T-helper 2 cell treated with Interferon-gamma antibody and Interleukin-4, amounts not matched to agents 5 μg/mL and 100 μg/mL, for 36 hours (primary cell): ENCODE measurements at places on chromosomes 16 and 17.

- no peak for DNase-seq
These were observed 6.3 kb upstream of the ZCCHC14 start for GRCh38 chr16:87499189-87499486.

GRCh38 chr17:76735006-76735405 is 2.1 kb downstream of the SRSF2 start:
- no peak for DNase-seq

DNA sequence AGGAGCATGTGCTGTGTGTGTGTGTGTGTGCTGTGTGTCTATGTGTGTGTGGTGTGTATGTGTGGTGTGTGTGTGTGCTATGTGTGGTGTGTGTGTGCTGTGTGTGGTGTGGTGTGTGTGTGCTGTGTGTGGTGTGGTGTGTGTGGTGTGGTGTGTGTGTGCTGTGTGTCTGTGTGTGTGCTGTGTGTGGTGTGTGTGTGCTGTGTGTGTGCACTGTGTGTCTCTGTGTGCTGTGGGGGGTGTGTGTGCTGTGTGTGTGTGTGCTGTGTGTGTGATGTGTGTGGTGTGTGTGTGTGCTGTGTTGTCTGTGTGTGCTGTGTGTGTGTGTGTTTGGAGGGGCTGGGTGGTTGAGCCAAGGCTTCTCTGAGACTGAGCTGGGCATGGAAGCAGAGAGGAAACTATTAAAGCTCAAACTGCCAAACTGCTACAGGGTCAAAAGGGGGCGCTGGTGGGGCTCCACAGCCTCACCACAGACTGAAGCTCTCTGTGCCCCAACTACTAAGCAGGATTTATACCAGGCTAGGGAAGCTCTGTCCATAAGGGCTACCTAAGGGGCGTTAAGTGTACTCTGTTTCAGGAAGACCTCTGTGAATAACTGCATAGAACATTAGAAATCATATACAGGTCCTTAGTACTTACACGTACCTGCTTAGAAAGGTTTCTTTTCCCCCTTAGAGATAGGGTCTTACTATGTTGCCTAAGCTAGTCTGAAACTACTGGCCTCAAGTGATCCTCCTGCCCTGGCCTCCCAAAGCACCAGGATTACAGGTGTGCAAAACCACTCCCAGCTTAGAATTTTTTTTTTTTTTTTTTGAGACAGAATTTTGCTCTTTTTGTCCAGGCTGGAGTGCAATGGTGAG is 27.8 kb upstream of the GHDC start:
- DNase-seq: peak; percentile 40

GRCh38 chr17:78999056-78999768 is 10.4 kb downstream of the CANT1 start:
- no peak for DNase-seq

GRCh38 chr16:46621934-46622676 is 926 bp upstream of the SHCBP1 start:
- no peak for DNase-seq

- peak; percentile 50 for DNase-seq
These were observed 14.2 kb downstream of the KIF1C start for GRCh38 chr17:5011928-5012327.

DNA sequence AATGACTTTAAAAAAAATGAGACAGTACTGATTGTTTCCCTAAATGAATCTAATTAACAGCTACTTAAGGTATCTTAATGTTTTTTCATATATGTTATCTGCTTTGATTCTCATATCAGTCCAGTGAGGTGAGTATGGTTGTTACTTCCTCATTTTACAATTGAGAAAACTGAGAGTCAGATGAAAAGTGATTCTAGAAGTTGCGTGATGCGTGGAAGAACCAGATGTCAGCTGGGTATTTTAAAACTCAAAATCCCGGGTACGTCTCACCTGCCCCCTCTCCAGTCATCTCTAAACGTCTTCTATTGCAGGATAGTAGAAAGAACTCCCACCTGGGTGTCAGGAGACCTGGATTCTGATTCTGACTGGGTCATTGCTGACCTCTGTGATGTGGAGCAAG is 89.2 kb downstream of the MAP2K6 start:
- DNase-seq: no peak

DNA sequence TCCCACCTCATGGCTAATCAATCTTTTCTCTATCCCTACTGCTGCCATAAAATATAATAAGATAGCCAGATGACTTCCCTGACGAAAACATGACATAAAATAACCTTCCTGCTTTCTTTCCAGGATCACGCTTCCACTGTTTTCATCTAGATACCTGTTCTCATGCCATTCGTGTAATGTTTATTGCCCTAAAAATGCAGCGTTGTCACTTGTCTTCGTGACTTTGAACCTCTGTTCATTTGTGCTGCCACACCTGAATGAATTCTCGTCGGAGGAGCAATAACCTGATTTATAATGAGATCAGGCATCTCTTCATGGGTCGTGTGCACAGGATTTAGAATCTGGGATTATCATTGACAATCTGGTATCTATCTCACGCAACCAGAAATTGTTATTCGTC is 1401.9 kb downstream of the CDH11 start:
- no peak for DNase-seq

- peak; percentile 84 for DNase-seq
These were observed 17.2 kb downstream of the SREBF1 start for GRCh38 chr17:17819561-17819995.

GRCh38 chr16:10859658-10860057 is 17.3 kb upstream of the CIITA start:
- no peak for DNase-seq

DNA sequence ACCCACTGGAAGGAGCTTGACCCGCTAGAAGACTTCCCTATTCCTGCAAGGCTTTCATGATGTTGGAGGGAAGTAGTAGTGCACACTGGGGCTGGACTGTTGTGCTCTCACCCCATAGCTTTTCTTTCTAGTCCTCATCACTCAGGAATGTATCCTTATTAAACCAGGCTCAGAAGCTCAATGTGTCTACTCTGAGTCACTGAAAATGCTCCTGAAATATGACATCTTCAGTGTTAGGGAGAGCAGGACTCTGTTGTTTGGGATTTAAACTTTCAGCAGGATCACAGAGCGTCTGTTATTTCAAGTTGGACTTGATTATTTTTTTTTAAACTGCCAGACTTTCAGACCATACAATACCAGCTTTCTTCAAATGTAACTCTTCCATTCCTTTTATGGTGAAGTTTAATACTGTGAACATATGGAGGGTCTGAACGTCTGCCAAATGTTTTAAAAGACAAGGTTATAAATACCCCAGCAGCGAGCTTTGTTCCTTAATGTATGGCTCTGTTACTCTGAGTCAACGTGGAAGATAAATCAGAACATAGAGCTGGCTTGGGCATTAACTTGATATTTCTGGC is 257.5 kb downstream of the CDH11 start:
- DNase-seq: no peak

DNA sequence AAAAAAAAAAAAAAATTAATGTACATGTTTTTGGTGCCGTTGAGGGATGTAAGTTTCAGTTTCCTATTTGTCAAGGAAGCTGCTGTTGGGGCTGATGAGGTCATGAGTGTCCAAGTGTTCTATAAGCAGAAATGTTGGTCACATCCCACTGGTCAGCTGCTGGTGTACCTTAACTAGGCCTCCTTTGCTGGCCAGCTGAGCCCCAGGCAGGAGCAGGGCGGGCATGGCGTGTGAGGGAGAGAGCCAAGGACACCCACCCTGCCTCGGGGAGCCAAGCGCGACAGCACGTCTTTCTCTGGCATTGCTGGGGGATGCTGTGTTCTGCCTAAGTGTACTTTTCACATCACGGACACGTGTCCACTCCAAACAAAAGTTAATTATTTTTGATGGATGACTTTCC is 108.1 kb upstream of the CDC42EP4 start:
- DNase-seq: no peak

GRCh38 chr17:79042421-79043190 is 18.6 kb downstream of the C1QTNF1 start:
- DNase-seq: peak; percentile 13

DNA sequence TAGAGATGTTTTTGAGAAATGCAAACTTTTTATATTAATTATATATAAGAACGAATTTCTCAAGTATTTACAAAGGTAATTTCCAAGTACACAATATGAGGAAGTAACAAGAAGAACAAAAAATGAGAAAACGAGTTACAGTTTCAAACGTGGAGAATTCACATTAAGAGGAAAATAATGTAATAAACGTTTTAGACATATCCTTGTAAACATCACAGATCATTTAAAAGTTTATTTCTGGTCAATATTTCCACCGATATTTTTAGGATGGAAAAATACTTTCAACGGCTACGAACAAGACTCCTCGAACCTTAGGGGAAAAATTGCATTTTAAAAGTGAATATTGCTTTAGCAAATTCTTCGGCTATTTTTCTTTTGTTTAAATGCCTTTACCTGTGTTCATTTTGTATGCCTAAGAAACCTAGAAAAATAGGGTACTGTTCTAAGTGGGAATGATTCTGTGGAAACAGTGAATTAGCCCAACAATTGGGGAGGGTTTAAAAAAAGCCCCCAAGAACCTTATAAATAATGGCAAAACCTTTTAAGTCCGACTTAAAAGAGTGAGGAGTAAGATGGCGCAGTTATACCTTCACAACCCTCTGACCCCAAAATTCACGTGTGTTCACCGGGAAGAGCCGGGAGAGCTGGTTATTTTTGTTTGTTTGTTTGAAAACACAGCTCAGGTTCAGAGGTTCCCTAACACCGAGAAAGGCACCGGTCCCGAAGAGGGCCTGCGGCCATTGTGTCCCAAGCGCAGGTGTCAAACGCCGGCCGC is 3.3 kb downstream of the HNF1B start:
- no peak for DNase-seq

GRCh38 chr16:73053364-73054124 is 5.6 kb upstream of the ZFHX3 start:
- no peak for DNase-seq

GRCh38 chr16:8854298-8854948 is 14.4 kb downstream of the CARHSP1 start:
- no peak for DNase-seq

DNA sequence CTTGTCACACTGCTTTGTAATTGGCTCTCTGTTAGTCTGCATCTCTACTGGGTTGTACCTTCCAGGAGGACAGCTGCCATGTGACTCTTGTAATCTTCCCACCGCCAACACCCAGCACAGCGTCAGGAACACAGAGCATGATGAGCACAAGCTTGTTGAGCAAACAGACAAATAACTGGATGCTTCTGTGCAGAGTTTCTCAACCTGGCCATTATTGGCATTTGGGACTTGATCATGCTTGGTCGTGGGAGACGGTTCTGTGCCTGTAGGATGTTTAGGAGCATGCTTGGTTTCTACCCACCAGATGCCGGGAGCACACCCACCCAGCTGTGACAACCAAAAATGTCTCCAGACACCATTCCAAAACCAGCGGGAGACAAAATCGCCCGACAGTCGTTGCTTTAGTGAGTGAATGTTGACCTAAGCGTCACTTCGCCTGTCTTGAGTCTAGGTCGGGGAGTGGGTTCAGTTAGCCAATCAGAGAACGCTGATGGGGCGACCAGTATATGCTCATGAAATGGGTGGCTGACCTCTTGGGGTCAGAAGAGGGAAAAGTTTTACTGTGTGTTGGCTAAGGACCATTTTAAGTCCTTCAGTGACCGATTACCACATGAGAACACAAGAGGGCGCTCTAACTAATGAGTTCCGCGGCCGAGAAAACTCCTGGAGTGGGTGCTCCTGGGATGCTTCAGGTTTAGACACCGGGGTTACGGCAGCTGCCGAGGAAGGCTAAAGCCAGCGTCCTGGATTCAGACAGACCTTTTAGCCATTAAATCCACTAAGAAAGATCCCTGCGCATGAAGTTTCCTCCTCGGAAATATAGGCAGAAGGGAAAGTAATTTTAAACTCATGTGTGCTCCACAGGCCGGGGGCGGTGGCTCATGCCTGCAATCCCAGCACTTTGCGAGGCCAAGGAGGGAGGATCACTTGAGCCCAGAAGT is 57.8 kb upstream of the TEX2 start:
- DNase-seq: peak; percentile 44

DNA sequence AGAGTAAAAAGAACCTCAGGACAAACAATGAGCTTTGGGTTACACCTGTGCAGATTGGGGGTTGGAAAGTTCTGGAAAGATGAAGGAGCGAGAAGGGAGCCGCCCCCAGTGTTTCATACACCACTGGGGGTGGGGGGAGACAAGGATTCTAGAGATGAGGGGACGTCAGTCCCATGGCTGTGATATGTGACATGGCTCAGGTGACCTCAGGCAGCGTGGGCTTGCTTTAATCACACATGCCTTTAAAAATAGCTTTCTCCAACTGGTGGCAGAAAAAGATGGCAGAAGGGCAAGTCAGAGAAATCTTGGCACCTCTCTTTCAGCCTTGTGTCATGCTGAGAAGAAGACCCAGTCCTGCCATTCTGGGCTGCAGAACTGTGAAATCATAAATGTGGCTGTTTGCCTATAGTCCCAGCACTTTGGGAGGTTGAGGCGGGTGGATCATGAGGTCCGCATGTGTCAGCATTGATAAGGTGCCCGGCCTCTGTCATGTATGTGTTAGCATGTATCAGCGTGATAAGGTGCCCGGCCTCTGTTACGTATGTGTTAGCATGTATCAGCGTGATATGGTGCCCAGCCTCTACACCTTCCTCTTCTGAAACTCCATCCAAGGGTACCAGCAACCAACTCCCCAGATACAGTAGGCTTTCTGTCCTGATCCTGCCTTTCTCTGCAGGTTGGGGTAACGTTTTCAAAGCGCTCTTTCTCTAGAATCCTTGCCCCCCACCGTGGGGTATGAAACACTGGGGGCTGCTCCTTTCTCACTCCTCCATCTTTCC is 25.0 kb downstream of the WIPI1 start:
- DNase-seq: no peak

- no peak for DNase-seq
These were observed 73.5 kb upstream of the KIF2B start for GRCh38 chr17:53749178-53749577.

- DNase-seq: no peak
These were observed 3.3 kb downstream of the CLDN7 start for GRCh38 chr17:7258731-7259554.

DNA sequence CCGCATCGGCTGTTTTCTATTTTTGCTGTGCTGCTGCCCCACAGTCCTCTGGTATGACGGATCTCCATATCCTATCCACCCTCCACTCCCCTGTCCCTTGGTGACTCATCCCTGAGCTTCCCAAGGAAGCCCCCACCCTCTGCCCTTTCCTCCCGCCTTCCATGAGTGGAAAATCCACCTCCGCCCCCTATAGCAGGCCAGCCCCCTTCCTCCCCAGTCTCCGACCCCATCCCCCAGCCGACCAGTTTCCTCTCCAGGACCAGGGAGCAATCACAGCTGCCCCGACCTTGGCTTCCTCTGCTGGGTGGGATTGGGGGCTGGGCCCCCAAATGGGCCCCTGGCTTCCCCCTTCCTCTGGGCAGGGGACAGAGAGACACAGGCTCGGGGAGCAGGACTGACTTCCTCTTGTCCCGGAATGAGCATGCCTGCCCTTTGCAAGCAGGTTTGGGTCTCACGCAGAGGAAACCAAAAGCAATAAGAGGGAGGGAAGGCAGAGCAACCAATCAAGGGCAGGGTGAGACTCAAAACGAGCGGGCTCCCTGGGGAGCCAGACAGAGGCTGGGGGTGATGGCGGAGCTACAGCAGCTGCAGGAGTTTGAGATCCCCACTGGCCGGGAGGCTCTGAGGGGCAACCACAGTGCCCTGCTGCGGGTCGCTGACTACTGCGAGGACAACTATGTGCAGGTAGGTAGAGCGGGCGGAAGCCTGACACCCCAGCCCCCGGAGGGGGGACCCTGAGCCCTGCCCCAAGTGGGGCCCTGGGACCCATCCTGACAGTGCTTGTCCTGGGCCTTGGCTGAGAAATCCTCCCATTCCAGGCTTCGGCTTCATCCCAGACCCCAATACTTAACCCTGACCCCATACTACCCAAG is at the start of the genes ABI3 and GNGT2:
Gene ABI3 (plus strand): TSS at position 550 of the 872 bp plus-strand sequence. CDS start 18 bp downstream, at position 568.
Gene GNGT2 (minus strand): TSS at position 417 of the 872 bp plus-strand sequence. CDS start 3,152 bp downstream, outside the sequence.
- peak; percentile 69 for DNase-seq
